ENCODE measurements at places on chromosomes 2 and 18.

- DNase-seq: no peak
Observed at GRCh38 chr2:32851777-32852439, 94.8 kb upstream of the LTBP1 start.

GRCh38 chr18:37578886-37579513 is 13.4 kb upstream of the CELF4 start:
- no peak for DNase-seq

- DNase-seq: peak; percentile 6
Observed at GRCh38 chr2:98730707-98731040, 258 bp downstream of the MGAT4A start.

- no peak for DNase-seq
Observed at GRCh38 chr2:233828546-233829192, 25.7 kb downstream of the HJURP start.

DNA sequence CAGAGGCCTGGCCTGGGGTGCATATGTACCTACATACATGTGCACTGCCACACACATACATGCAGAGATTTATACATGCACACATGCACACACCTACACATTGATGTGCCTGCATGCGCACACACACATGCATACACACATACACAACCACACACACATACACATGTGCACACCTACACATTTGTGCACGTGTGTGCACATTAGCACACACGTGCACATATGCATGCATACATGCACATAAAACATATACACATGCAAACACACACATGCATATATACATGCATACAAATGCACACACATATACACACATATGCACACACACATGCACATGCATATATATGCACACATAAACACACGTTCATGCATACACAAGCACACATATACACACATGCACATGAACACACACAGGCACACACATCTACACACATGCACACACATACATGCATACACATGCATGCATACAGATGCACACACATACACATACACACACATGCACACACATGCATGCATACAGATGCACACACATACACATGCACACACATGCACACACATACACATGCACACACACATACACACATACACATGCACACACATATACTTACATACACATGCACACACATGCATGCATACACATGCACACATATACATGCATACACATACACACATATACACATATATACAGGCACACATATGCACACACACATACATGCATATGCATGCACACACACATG is 23.6 kb upstream of the OTOS start:
- no peak for DNase-seq

DNA sequence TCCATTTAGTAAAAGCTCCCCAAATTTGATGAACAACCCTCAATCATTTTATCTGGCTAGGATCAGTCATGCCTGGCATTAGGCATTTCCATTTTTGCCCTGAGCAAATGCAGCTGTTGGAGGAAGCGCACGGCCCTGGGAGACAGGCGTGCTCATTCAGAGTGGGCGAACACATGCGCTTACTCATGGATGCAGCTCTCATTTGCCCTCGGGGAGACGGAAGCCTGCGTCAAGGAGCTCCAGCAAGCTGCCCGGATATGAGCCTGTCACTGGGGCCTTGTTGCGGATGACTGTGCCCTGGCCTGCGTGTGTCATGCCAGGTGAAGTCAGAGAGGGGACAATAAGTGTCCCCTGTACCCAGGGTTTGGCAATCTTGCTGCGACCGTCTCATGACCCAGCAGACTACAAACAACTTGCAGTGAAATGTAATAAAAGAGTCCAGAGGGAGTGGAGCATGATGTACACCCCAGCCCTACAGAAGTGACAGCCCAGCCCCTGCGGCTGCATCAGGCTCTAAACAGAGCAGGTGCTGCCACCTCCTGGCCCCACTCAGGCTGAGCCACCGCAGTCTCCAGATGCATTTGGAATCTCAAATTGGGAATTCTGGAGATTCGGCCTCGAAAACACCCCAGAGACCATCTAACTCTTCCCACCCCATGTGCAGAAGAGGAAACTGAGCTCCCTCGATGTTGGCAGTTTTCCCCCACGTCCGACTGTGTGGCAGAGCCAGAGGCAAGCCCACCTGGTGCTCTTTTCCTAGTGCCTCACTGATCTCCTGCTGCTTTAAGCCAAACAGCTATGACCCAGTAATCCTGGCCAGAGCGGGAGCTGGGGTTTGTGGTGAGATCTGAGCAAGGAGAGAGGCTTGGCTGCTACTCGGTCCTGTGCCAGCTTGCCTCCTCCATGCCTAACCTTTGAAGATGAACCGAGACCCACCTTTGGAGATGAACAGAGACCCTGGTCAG is 105.0 kb upstream of the ALK start:
- DNase-seq: peak; percentile 89

GRCh38 chr2:59150217-59150849 is 909.2 kb upstream of the FANCL start:
- peak; percentile 1 for DNase-seq

DNA sequence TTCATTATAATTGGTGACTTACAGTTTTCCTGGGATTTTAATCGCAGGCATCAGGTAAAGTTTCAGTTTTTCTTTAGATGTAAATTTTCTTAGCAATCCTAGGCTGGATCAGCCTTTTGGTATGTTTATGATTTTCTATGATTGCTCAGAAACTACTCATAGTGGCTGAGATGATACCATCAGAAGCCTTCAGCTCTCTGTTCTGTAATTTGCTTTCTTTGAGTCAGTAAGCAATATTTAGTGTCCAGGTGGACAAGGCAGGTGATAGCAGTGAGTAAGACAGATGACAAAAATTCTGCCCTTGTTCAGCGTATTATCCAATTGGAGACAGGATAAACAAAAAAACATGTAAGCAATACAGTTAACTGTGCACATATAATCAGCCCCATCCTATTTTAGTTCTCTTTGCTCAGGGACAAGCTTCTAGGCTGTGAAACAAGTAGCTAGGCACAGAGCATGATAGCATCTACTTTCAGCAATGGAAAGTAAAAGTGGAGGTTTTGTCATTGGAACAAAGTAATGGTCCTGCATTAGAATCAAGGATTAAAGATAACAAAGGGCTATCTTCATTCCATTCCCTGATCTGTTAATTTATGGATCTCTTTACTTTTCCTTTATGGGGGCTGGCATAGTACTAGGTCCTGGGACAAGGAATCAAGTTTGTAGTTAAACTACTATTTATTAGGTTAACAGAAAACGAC is 100.8 kb downstream of the EPC2 start:
- no peak for DNase-seq

GRCh38 chr2:224357098-224357901 is 44.6 kb downstream of the FAM124B start:
- DNase-seq: peak; percentile 56

GRCh38 chr2:202491514-202491913 is 115.4 kb downstream of the BMPR2 start:
- no peak for DNase-seq

GRCh38 chr2:15563227-15564100 is 2.3 kb upstream of the NBAS start:
- no peak for DNase-seq

GRCh38 chr2:52465287-52465686 is 1302.3 kb upstream of the CHAC2 start:
- no peak for DNase-seq

DNA sequence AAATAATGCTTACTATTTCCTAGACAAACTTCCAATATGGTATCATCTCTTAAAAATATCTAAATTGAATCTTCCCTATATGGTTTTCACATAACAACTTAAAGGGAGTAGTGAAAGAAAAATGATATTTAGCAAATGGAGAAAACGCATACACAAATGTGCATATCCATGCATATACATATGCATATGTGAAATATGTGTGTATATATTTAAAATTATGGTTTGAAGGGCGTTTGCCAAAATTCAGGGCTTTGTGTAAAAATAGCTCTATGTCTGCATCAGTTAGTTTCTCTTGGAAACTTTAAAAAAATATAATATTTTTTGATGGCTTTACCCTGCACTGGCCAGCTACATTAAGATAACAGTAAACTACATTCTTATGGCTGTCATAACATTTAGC is 986.7 kb downstream of the BCL11A start:
- no peak for DNase-seq

DNA sequence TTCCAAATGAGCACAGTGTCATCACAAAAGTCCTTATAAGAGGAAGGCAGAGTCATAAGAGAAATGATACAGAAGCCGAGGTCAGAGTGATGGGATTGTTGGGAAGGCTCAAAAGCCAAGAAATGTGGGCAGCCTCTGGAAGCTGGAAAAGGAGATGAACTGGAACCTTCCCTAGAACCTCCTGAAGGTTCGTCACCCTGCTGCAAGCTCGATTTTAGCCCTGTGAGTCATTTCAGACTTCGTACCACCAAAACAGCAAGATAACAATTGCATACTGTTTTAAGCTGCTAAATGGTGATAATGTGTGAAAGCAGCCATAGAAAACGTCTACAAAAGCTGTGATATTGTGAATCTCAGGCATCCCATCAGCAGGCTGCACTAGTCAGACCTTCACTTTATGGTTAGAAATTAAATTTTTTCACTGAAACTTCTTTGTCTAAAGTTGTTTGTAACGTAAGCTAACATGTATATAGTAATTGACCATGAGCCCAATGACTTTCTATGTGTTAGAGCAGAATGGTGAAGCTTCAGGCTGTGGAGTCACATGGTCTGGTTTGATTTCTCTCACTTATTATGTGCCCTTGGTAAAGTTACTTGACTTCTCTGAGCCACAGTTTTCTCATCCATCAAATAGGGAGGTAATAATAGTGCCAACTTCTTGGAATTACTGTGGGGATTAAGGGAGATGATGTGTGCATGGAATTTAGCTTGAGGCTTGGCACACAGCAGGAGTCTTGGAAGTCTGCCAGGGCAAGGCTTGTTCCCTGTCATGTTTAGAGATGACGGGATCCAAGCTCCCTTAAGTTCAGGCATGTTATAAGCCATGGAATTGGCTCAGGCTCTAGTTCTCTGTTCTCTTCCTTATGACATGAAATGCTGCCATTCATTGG is 132.0 kb upstream of the CCDC195 start:
- DNase-seq: peak; percentile 84

DNA sequence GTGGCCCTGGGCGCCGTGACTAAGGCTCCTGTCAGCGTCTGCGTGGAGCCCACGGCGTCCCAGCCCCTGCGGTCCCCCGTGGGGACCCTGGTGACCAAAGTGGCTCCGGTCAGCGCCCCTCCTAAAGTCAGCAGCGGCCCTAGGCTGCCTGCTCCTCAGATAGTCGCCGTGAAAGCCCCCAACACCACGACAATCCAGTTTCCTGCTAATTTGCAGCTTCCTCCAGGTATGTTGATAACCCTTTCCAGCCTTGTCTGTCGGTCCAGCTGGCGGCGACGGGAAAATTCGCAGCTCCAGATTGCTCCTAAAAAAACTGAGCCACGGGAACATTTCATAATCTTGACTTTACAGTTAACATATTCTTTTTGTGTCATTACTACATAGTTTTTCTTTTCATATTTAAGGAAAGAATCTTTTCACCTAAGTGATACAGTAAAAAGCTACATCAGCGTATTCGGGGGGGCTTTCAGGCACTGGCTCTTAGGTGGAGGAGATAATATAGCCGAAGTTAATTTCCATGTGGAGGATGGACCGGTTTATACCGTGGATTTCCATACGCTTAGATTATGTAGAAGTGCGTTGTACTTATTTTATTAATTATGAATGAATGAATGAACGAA is 916 bp downstream of the TAF4B start:
- peak; percentile 6 for DNase-seq

DNA sequence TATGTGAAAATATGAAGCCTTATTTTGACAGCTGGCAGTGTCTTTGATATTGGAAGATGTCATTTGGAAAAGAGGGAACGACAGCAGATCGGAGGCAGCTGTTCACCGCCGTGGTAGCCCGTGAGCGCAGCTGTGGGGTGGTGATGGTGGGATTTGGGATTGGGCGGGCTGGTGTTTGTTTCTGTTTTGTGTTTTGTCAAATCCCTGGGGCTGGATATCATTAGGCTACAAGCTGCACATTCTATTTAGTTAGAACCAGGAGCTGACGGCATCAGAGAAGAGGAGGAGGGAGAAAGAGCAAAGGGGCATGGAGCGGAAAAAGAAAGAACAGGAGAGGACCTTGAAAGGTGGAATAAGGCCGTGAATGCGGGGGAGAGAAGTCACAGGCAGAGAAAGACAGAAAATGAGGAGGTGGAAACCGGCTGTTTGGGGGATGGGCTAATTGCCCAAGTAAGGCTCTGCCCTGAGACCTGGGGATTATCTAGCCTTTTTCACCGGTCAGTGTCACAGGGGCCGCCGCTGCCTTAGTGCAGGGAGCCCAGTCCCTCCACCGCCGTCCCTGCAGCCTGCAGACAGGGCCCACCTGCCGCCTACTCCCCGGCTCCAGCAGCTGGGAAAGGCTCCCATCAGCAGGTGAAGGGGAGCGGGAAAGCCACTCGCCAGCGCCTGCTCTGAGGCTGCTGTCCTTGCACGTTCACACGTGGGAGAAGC is 88.0 kb downstream of the ZCCHC2 start:
- no peak for DNase-seq

- peak; percentile 34 for DNase-seq
Observed at GRCh38 chr2:203077451-203077850, 62.8 kb downstream of the NBEAL1 start.

DNA sequence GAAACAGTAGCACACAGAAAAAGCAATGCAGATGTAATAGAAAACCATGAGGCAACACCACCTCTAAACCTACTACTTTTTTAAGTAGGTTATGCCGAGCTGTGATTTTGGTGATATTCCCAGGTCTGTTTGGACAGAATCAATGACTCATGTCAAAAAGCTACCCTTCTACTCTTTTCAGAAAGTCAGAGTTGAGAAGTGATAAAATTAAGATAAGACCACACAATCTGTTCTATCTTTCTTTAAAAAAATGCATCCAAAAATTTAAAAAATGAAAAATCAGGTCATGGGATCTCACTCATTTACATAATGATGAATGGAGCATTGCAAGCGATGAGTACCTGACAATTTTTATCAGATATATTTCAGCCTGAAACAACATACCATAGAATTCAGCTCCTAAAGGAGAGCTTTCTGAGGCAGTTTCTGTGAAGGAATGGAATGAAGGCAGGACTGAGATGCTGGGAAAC is 826.3 kb downstream of the BCL11A start:
- no peak for DNase-seq

- peak; percentile 39 for DNase-seq
Observed at GRCh38 chr2:133885847-133886246, 317.6 kb upstream of the NCKAP5 start.

DNA sequence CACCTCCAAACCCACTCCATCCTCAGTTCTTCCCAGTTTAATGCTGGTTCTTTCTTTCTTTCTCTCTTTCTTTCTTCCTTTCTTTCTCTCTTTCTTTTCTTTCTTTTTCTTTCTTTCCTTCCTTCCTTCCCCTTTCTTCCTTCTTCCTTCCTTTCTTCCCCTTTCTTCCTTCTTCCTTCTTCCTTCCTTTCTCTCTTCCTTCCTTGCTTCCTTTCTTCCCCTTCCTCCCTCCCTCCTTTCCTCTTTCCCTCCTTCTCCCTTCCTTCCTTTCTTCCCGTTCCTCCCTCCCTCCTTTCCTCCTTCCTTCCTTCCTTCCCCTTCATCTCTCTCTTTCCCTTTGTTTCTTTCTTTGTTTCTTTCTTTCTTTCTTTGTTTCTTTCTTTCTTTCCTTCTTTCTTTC is 50.9 kb downstream of the PDCL3 start:
- DNase-seq: no peak

Data from EL (cell line).